ENCODE measurements at places on chromosomes 7 and 10. TPM values are rescaled to one million over a fixed set of nuclear protein-coding genes. Genes with fewer than 3 reads are reported as not detected.
A peak's percentile ranks its signal among the peaks of the same experiment; 100 is the strongest.

DNA sequence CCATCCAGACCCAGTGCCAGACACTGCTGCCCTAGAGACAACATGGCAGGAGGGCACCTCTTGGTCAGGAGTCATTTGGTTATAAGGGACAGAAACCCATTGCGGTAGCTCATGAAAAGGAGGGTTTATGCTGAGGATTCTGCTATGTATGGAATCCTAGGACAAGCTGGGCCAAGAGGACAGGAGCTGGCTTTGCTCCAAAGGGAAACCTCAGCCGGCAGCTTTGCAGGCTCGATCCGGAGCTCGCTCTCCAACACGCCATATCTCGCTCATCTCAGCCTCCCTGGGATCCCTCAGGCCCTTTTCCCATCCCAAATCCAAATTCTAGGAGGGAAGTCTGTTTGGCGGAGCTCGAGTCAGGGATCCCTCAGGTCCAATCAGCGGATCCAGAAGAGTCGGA lies 345.7 kb downstream of the GLRX3 start:
- DNase-seq, result no peak

The SHTN1 gene
- 2.2 TPM for total RNA-seq

DNA sequence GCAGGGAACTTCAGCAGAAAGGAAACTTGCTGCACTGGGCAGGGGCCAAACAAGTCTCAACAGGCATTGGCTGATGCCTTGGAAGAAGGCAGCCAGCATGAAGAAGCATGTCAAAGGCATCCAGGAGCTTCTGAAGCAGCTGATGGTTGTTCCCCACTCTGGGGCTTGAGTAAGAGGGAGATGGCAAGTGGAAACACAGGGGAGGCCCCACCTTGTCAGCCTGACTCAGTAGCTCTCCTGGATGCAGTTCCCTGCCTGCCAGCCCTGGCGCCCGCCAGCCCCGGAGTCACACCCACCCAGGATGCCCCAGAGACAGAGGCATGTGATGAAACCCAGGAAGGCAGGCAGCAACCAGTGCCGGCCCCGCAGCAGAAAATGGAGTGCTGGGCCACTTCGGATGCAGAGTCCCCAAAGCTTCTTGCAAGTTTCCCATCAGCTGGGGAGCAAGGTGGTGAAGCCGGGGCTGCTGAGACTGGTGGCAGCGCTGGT lies 96.5 kb downstream of the TACC2 start:
- DNase-seq, result no peak

DNA sequence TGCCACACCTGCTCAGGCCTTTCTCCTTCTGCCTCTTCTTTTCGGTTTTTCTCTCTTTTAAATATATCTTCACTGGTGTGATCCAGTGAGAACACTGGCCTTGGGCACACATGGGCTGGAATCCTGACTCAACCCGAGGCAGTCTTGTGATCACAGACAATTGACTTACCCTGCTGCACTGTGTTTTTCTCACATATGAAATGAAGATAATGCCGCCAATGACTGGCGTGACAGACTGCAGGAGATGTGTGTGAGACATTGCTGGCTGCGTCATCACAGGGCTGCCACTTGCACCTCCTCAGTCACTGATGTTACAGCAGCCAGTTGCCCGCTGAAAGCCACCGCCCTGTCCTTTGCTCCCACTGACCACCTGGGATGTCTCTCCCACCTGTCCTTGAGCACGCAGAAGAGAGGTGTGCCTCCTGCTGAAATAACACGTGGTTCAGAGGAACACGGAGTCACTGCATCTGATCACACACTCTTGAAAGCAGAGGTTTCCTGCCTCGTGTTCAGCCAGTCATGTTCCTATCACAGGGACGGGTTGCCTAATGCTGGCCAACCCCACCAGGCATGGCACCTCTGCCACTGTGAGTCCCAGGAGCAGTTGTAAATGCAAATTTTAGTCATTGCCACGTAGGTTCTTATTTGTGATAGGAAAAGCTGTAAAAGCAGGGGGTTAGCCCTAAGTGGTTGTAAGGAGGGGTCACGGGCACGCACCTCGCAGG lies 124.6 kb upstream of the LANCL2 start:
- DNase-seq, result no peak

The BICC1 gene
- 39.3 TPM for total RNA-seq

- no peak for DNase-seq
Observed at GRCh38 chr7:68697796-68698280, 900.4 kb upstream of the AUTS2 start.

The INA gene
- 1.3 TPM for total RNA-seq

DNA sequence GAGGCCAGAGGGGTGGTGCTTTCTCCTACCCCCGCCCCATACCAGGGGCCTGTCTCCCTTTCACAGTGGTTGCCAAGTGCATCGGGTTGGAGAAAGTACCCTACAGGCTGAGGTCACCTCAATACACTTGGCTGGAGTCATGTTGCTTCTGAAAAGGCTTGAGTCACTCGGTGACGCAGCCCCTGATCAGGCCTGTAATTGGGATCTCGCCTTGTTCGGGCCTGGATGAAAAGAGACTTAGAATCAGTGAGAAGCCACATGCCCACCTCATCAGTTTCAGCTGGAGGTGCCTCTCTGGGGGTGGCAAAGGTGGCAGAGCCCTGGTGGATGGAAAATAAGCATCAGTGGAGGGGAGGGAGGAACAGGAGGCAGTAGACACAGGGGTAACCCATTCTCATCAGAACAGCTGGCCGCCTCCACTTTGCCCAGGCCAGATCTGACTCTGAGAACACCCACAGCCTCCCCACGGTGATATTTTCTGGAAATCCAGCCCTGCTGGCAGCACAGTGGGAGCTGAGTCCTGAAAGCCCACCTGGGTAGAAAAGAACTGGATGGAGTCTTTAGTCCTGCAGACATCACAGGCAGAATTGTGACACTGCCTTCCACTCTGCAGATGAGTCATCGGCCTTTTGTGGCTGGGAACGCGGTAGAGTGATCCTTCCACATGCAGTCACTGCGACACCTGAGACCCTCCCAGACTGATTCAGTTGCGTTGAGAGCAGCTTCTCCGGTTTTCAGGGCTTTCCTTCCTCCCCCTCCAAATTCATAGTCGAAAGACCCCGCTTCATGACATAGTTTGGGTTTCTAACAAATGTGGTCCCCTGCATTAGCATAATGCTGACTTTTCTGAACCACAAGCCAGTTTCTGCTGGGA lies 108.0 kb downstream of the GRK5 start:
- peak; percentile 94 for DNase-seq

GRCh38 chr7:31488562-31489203 lies 25.2 kb upstream of the ITPRID1 start:
- no peak for DNase-seq

The GNGT1 gene
- not detected for total RNA-seq

GRCh38 chr7:110591341-110591740 lies 499.6 kb upstream of the LRRN3 start:
- no peak for DNase-seq

DNA sequence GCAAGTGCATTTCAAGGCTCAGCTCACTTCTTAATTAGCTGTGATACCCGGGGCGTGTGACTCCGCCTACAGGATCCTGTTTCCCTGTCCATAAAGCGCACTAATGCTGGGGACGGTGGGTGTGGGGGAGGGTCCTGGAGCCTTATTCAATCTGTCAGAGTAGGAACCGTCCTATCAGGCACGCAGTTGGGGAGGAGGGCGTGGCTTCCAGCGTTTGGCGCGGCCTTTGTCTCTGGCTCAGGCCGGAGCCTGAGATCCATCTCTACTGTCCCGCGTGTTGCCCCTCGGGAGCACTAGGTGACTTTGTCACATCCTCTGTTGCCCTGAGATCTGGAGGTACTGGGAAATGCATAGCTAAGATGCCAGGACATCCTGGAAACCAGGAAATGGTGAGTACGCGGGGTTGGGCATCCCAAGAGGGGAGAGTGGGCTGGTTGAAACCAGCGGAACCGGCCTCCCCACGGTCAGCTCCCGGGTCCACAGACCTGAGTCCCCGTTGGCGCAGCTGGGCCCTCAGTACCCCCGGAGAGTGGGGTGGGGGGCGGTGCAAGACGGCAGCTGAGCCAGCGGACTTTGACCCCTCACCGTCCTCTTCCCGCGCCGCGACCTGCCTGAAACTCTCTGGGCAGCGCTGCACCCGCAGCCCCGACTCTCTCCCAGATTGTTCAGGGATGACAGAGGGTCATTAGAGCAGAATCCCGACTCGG lies 104.4 kb upstream of the ZNF92 start:
- peak; percentile 6 for DNase-seq

The AKR1C8 gene
- total RNA-seq, result not detected

DNA sequence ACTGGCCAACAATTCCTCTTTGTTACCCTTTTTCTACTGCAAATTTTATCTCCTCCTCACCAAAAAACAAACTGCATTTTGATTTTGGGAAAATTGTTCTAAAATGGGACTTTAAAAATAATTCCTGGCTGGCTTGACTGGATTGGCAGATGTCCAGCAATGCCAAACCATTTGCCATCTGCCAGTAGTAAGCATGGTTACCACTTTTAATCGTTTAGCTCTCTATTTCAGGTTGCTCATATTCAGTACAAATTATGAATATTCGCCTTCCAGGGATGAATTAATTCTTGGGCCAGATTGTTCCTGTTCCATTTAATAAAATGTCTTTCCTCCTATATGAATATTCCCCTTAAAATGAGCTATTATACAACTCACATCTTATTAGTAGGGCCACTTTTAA lies 35.7 kb downstream of the SMNDC1 start:
- no peak for DNase-seq

- DNase-seq, result no peak
Observed at GRCh38 chr10:131657985-131658330, 242.8 kb upstream of the PPP2R2D start.

DNA sequence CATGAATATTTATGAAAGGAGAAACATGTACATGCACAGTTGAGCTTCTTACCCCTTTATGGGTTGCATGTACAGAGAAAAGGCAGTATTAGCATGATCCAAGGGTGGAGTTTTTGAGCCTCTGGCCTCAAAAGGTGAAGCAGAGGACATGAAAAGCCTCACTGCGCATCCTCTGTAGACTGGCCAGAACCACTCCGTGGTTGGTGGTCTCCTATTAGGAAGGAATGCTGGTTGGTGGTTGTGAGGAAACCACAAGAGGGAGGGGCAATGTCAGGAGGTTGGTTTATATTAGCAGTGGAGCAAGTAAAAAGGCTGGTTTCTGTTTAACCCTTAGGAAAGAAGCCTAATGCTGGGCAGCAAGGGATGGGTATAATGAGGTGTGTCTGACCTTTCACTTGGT lies 37.5 kb downstream of the AHCYL2 start:
- peak; percentile 8 for DNase-seq

DNA sequence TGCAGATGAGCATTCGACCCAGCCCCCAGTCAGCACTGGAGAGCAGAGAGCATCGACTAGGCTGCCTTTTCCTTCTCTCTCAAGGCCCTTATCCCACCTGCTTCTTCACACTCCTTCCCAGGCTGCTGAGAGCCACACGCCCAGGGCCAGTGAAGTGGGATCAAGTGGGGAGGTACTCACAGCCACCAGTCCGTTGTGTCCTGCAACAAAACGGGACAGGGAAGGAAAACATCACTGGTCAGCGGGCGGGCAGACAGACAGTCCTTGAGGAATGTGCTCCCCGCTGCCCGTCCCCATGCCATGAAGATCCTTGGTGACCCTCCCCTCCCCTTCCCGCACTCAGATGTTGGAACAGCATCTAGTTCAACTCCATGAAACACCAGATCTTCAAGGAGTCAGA lies 4.2 kb downstream of the PYROXD2 start:
- DNase-seq, result no peak

DNA sequence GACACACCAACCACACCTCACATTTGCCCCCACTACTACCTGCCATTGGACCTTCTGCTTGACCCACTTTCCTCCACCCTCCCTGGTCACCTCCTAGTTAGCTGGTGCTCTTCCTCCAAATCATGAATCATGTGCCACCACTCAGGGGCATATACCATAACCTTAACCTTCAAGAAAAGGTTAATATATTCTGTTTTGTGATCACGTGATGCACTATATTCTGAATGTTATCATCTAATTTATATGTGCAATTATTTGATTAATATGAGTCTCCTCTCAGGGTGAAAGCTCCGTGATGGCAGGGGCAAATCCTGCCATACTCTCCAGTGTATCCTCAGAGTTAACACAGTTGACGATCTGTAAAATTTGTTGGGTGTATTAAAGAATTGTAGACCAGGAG lies 635.5 kb downstream of the XPNPEP1 start:
- DNase-seq, result no peak

DNA sequence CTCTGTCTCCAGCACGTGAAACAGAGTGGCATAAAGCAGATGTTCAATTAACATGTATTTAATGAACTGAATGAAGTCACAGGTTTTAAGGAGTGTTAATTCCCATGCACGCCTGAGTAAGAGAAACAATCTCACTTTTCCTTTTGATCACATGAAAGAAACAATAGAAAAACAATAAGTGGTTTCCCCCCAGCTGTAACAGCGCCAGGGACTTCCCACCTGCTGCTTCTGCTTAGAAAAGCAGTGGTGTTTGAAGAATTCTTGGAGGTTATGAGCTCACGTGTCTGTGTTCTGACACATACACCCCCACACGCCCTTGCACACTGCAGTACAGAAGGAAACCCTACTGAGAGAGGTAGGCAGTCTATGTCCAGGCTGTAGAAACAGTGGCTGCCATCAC lies 51.3 kb upstream of the FRMD4A start:
- no peak for DNase-seq

GRCh38 chr10:112287844-112288243 lies 4.6 kb downstream of the TECTB start:
- no peak for DNase-seq

- DNase-seq, result no peak
Observed at GRCh38 chr10:80611481-80612185, 73.9 kb downstream of the SH2D4B start.

DNA sequence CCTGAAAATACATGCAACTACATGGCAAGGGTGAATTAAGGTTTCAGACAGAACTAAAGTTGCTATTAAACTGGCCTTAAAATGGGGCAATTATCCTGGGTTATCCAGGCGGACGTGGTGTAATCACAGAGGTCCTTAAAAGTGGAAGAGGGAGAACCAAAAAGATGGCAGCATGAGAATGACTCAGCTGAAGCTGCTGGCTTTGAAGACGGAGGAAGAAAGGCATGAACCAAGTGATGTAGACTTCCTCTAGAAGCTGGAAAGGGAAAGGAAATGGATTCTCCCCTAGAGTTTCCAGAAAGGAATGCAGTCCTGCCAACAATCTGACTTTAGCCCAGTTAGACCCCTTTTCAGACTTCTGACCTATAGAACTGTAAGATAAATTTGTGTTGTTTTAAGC lies 27.0 kb upstream of the UBN2 start:
- DNase-seq, result no peak

The UTF1 gene
- not detected for total RNA-seq

DNA sequence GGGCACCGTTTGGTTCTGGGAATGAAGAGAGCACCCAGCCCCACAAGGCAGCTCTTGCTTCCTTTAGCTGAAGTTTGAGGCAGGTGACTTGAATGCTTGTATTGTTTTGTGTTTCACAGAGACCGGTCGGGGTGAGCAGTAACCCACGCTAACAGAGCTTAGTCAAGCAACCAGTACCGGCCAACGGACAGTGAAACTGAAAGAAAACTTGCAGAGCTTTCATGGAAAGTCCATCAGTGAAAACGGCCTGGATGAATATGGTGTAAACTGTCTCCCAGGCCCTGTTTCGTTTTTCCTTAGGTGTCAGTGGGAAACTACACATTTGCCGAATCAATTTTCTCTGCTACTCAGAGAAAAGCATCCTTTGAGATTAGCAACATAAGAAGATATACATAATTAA lies 101.1 kb downstream of the LYZL1 start:
- peak; percentile 36 for DNase-seq

The HYAL4 gene
- total RNA-seq, result 0.64 TPM
